Right lobe of liver (tissue), 6 donors: ENCODE measurements at places on chromosomes 4 and X. TPM values are rescaled to one million over a fixed set of nuclear protein-coding genes. Genes with fewer than 3 reads are reported as not detected.

DNA sequence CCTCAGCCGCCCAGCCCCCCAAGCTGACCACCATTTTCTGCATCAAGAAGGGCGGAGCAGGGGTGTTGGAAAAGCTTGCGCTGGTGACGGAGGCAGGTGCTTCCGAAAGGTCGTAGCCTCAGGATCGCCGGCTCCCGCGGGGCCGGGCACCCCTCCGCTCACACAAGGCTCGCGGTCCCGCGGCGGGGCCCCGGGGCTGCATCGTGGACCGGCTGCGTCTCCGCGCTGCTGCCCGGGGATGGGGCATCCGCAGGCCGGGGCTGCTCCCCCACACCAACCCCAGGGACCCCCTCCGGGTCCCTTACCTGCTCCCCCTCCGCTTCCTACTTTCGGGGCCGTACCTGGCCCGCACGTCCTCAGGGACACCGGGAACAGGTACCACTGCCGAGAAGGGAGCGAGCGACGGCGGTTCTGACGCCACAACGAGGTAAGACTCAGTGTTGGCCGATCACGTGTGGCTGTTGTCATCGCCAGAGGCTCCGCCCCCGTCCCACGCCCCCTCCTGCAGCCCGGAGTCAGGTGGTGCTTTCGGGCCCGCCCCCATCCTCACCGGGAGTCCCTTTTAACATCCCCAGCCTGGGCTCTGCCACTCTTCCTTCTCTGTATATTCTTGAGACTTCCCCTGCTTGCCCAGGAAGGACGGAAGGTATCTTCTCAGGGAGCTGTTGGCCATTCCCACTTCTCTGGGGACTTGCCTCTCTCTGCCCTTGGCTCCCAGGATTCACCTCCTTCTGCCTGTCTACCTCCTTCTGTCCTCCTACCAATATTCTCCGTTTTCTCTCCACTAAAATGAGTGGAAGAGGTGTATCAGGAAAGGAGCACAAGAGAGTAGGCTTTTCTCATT, at the start of gene BEX2:
TSS of gene BEX2 (minus strand) at position 436 of the 844 bp plus-strand sequence. CDS start 1,014 bp downstream, outside the sequence.
- peaks cover 3% of the 10 kb centered on the region for H3K27me3 ChIP-seq
- peak within 1 kb of the TSS; percentile 48 for H3K4me3 ChIP-seq
- H3K4me1 ChIP-seq, result no peaks in the 10 kb centered on the region
- peak; percentile 40 for DNase-seq
- H3K36me3 ChIP-seq, result no peaks in the 10 kb centered on the region
- H3K27ac ChIP-seq, result no peak within 1 kb of the TSS

- H3K36me3 ChIP-seq, result no peaks in the 10 kb centered on the region
- no peak overlapping the region for H3K27ac ChIP-seq
- H3K4me3 ChIP-seq, result no peak overlapping the region
- no peaks in the 10 kb centered on the region for H3K4me1 ChIP-seq
- H3K27me3 ChIP-seq, result no peaks in the 10 kb centered on the region
Observed at GRCh38 chrX:74490247-74490646, 69.0 kb downstream of the SLC16A2 start.

DNA sequence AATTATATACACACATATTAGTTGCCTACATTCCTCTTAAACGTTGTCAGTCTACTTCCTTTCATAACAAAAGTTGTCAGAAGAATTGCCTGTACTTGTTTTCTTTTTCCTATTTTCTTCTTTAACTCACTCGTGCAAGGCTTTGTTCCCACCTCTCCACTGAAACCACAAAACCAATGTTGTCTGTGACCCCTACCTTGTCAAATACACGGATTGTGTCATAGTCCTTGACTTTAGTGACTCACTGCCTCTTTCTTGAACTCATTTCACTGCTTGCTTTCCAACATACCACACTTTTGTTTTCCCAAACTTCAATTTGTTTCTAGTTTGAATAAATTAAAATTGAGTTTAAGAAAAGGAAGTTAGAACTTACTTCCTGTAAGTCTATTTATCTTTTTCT, 283.9 kb upstream of the AGA start:
- no peaks in the 10 kb centered on the region for H3K4me1 ChIP-seq
- H3K4me3 ChIP-seq, result no peak overlapping the region
- H3K27me3 ChIP-seq, result no peaks in the 10 kb centered on the region
- H3K27ac ChIP-seq, result no peak overlapping the region
- no peak for DNase-seq
- H3K36me3 ChIP-seq, result no peaks in the 10 kb centered on the region

- H3K27me3 ChIP-seq, result no peaks in the 10 kb centered on the region
- H3K4me1 ChIP-seq, result no peaks in the 10 kb centered on the region
- H3K36me3 ChIP-seq, result no peaks in the 10 kb centered on the region
- H3K27ac ChIP-seq, result no peak overlapping the region
- H3K4me3 ChIP-seq, result no peak overlapping the region
Observed at GRCh38 chr4:48752246-48752645, 27.8 kb downstream of the FRYL start.

DNA sequence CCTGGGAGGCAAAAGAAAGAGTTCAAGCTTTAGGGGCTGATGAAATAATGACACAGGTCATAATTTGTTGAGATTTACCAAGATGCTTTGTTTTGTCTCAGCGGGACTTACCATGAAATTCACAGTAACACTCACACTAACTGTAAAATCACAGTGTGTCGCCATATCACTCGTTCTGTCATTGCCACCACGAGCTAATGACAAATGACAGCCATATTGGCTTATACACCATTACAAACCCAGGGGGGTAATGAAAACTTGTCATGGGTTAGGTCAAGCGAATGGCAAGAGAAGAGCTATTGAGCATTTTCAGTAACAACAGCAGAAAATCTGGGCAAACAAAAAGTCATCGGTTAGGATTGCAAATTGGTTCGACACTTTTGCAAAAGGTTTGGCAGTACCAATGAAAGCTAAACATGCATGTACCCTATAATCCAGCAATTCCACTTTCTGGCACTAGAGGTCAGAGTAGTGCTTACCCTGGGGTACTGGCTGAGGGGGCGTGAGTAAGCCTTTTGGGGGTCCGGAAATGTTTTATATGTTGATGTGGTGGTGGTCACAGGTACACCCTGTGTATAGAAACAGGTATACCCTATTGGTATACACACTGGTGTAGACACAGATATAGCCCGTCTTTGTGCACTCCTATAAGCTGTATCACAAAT, 83.9 kb upstream of the RAI2 start:
- H3K27ac ChIP-seq, result no peak overlapping the region
- no peak overlapping the region for H3K4me3 ChIP-seq
- no peaks in the 10 kb centered on the region for H3K27me3 ChIP-seq
- no peaks in the 10 kb centered on the region for H3K36me3 ChIP-seq
- no peak for DNase-seq

DNA sequence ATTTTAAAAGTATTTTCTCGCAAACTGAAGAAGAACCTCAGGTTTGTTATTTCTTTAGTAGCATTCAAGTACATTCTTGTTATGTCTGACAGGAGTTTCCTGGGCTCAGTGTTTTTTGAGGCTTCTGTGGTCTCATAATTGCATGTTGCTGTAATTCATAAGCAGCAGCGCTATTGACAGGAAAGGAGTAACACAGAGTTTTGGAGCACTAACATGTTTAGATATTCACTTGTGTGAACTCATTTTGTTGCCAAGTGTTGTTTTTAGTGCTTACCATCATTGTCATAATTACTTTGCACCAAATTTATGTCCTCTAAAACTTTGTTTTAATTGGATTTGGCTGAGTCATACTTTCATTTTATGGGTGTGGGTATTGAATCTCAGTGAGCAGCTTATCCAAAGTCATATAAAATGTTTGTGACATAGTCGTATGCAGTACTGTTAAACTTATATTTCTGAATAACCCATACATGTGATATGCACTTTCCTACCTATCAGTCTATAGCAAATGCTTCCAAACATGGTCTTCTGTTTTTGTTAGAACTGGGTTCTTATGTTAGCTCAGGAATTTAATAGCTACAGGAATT, 358.7 kb upstream of the CTSO start:
- no peaks in the 10 kb centered on the region for H3K4me1 ChIP-seq
- H3K36me3 ChIP-seq, result no peaks in the 10 kb centered on the region
- no peaks in the 10 kb centered on the region for H3K27me3 ChIP-seq
- no peak overlapping the region for H3K4me3 ChIP-seq

- no peaks in the 10 kb centered on the region for H3K36me3 ChIP-seq
- no peak overlapping the region for H3K4me3 ChIP-seq
- peak; percentile 66 for DNase-seq
- no peak overlapping the region for H3K27ac ChIP-seq
- peaks cover 15% of the 10 kb centered on the region for H3K4me1 ChIP-seq
- no peaks in the 10 kb centered on the region for H3K27me3 ChIP-seq
Observed at GRCh38 chr4:76087007-76087769, 12.7 kb downstream of the ART3 start.

DNA sequence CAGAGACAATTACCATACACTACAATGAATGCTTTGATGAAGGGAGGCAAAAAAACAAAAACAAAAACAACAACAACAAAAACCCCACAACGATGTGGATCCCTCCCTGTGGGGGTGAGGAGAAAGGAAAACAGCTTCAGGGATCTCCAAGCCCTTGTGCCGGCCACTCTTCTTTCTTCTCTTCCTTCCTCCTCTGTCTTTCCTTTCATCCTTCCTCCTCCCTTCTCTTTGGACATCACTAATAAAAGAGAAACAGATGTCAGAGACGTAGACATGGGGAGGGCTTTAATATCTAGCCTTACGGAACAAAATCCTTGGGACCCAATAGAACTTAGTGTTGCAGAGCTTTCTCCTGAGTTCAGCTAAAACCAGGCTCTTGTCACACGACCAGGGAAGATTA, 18.8 kb upstream of the STX18 start:
- DNase-seq, result no peak
- no peaks in the 10 kb centered on the region for H3K36me3 ChIP-seq
- H3K4me1 ChIP-seq, result peaks cover 4% of the 10 kb centered on the region
- no peak overlapping the region for H3K27ac ChIP-seq
- no peaks in the 10 kb centered on the region for H3K27me3 ChIP-seq

GRCh38 chrX:136623396-136623795, 24.6 kb upstream of the CD40LG start:
- H3K27me3 ChIP-seq, result no peaks in the 10 kb centered on the region
- H3K36me3 ChIP-seq, result no peaks in the 10 kb centered on the region
- no peaks in the 10 kb centered on the region for H3K4me1 ChIP-seq

DNA sequence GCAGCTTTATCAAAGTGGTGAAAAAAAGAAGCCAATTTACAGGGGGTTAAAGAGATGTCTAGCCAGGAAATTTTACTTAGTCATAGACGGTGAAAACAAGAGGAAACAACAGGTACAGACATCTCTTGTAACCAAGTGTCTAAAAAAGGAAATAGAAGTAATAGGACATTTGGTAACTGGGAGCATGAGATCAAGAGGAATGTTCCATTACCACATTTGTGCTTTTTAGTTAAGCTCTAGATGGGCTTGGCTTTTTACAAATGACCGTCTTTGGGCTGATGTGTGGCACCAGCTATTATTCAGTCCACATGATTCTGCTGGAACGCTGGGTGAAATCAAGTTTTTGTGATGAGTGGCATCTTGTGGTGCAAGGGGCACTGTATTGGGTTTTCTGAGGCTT, 179.5 kb downstream of the SMIM20 start:
- no peak overlapping the region for H3K4me3 ChIP-seq
- H3K27me3 ChIP-seq, result no peaks in the 10 kb centered on the region
- H3K4me1 ChIP-seq, result no peaks in the 10 kb centered on the region
- DNase-seq, result no peak
- no peaks in the 10 kb centered on the region for H3K36me3 ChIP-seq

DNA sequence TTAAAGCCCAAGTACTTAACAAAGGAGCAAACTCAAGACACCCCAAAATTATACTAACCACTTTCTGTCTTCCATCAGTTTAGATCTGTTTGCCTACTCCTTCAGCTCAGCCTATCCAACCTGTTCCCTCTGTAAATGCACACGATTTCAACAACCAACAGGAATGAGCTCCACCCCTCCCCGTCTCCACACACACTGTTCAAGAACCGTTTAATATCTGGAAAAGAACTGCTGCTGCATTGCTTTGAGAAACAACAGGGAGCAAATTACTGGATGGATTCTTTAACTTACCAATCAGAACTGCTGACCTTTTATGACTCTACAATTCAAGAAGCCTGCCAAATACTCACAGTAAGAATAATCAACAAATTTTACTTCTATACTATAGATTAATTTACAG, 87.0 kb downstream of the FBXW7 start:
- no peak overlapping the region for H3K27ac ChIP-seq
- no peaks in the 10 kb centered on the region for H3K4me1 ChIP-seq
- no peaks in the 10 kb centered on the region for H3K27me3 ChIP-seq
- no peaks in the 10 kb centered on the region for H3K36me3 ChIP-seq
- H3K4me3 ChIP-seq, result no peak overlapping the region

GRCh38 chr4:2534904-2535375, 1.5 kb upstream of the FAM193A start:
- H3K36me3 ChIP-seq, result no peaks in the 10 kb centered on the region
- H3K27me3 ChIP-seq, result no peaks in the 10 kb centered on the region
- H3K4me3 ChIP-seq, result peak overlapping the region; percentile 85
- H3K4me1 ChIP-seq, result peaks cover 24% of the 10 kb centered on the region
- no peak overlapping the region for H3K27ac ChIP-seq
- no peak for DNase-seq

DNA sequence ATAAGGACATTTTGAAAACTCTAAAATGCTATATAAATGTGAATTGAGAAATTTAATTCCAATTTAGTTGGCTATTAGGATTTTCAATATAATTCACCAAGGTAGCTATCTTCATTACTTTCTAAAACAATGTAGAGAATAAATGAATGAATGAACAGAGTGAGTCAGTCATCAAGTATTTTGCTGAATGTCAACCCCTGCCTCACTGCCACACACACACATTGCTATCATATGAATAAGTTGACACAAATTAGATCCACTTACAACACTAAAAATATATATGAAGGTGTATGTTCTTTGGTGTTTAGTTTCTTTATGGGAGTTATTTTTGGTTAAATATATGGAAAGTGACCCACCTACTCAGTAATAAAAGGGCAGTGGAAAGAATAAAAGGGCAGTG, 141.4 kb upstream of the SMIM10 start:
- H3K27ac ChIP-seq, result no peak overlapping the region
- H3K27me3 ChIP-seq, result no peaks in the 10 kb centered on the region
- DNase-seq, result no peak
- no peak overlapping the region for H3K4me3 ChIP-seq
- H3K36me3 ChIP-seq, result no peaks in the 10 kb centered on the region

DNA sequence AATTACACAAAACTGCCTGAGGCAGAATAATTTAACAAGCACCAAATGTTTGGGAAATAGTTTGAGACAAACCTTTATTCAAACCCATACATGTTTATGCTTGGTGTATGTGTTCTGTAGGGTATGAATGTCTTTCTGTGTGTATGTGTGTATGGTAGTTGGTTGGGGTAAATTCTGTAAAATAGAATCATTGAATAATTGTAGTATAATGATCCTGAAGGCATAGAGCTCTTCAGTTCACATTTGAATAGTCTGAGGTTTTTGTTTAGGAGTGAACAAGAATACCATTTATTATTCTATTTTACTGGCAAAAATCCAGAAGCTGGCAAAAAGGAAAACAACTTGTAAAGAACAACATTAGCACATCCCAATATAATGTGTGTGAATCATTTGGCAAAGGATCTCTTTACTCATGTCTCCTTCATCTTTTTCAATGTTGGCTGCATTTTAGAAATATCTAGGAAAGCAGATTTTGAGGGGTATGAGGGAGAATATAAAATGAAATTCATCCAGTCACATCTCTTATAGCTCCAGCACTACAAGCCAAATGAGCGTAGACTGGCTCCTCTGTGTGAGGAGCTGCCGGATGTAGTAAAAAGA, 360.0 kb downstream of the CHIC1 start:
- no peaks in the 10 kb centered on the region for H3K36me3 ChIP-seq
- no peak overlapping the region for H3K27ac ChIP-seq
- DNase-seq, result no peak
- H3K4me3 ChIP-seq, result no peak overlapping the region
- no peaks in the 10 kb centered on the region for H3K4me1 ChIP-seq

PCDH7 gene
- 1.8 TPM for total RNA-seq

UCP1 gene
- not detected for total RNA-seq

ADGRG2 gene
- total RNA-seq, result 3.0 TPM

LARP7 gene
- 19.2 TPM for total RNA-seq

PTPN13 gene
- total RNA-seq, result 0.84 TPM

H2BW2 gene
- not detected for total RNA-seq
